ENCODE measurements at places on chromosomes 1 and 21. TPM values are rescaled to one million over a fixed set of nuclear protein-coding genes. Genes with fewer than 3 reads are reported as not detected.

Gene FCRLB
- total RNA-seq, result 0.11 TPM

Gene LCE2C
- total RNA-seq, result not detected

Gene SCCPDH
- total RNA-seq, result 62.3 TPM

DNA sequence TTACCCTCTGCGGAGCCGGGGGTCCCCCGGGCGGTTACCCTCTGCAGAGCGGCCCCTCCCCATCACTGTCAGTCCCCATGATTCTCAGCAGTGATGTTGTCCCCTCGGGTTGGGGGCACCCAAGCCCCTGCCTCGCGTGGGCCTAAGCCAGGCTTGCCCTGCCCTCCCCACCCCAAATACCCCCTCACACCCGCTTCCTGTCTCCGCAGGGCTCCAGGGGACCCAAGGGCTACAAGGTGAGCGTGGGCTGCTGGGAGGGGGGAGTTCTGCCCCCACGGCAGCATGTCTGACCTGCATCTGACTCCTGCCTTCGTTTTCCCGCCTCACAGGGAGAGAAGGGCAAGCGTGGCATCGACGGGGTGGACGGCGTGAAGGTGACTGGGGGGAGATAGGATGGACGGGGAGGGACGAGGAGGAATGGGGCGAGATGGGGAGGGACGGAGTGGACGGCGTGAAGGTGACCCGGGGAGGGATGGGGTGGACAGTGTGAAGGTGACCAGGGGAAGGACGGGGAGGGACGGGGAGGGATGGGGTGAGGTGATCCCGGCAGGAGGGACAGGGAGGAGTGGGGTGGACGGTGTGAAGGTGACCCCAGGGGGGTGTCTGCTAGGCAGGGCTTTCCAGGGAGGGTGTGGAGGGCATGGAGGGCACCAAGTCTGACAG is 8.6 kb downstream of the COL6A1 start:
- peaks cover 6% of the 10 kb centered on the region for H3K4me1 ChIP-seq
- H3K27me3 ChIP-seq, result no peaks in the 10 kb centered on the region
- no peak overlapping the region for H3K27ac ChIP-seq
- no peak for DNase-seq

DNA sequence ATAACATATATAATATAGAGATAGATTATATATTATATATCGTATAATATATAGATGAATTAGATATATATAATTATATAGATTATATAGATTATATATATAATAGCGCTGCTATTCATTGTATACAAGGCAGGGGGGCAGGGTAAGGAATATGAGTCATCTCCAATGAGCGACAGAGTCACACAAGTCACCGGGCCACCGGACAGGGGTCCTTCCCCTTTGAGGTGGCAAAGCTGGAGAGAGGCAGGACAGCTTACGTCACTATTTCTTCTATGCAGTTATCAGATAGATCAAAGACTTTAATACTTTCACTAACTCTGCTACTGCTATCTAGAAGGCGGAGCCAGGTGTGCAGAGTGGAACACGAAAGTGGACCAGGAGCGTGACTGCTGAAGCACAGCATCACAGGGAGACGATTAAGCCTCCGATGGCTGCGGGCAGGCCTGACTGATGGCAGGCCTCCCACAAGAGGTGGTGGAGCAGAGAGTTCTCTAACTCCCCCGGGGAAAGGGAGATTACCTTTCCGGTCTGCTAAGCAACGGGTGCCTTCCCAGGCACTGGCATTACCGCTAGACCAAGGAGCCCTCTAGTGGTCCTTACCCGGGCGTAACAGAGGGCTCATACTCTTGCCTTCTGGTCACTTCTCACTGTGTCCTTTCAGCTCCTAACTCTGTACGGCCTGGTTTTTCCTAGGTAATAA is 2154.7 kb downstream of the MRPL39 start:
- peak overlapping the region; percentile 28 for H3K4me3 ChIP-seq
- no peak overlapping the region for H3K27ac ChIP-seq
- no peaks in the 10 kb centered on the region for H3K4me1 ChIP-seq
- no peaks in the 10 kb centered on the region for H3K27me3 ChIP-seq
- DNase-seq, result no peak
